RWPE1 (cell line): ENCODE measurements at places on chromosomes 5 and 9.

DNA sequence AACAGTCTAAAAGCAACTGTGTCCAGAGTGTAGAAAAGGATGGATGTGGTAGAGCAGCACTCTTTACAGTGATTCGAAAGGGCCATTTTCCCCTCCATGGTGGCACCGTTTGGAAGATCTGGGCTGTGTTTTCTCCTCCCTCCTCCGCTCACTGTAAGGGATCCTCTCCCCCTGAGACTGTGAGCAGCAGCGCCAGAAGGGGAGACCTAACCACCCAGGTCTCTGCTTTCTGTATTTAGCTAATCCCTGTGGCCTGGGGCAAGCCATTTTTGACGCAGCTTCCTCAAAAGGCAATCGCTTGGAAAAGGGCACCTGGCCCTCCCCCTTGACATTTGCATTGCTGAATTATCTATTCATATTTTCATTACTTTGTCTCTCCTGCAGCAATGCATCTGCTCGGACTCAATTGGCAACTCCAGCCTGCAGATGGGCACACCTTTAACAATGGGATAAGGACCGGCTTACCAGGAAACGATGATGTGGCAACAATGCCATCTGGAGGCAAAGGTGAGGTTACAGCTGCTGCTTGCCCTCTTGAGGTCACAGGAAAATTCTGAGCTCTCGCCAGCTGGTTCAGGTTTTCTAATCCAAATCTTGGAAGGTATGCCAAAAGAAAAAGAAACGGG lies 244.3 kb upstream of the WWC1 start:
- DNase-seq = peak; percentile 88

DNA sequence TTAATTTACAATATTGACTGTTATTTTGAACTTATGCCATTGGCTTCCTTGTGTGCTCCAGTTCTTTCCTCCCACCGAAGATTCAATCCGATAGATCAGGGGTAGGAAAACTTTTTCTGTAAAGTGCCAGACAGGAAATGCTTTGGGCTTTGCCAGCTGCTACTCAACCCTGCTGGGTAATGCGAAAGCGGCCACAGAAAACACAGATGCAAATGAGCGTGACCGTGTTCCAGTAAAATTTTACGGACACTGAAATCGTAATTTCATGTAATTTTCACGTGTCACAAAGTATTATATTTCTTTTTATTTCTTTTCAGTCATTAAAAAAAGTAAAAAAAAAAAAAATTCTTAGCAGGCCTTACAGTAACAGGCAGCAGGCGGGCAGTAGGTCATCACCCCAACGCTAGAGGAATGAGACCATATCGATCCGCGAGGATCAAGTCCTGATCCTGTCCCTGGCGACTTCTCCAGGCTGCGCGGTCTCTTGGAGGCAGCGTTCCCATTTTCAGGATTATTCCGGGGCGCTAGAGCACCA lies 599 bp downstream of the NMRK1 start:
- peak; percentile 45 for DNase-seq

GRCh38 chr5:1536322-1536845 lies 12.6 kb upstream of the LPCAT1 start:
- peak; percentile 45 for DNase-seq

GRCh38 chr5:89265511-89266179 lies 382.7 kb upstream of the MEF2C start:
- DNase-seq = no peak

DNA sequence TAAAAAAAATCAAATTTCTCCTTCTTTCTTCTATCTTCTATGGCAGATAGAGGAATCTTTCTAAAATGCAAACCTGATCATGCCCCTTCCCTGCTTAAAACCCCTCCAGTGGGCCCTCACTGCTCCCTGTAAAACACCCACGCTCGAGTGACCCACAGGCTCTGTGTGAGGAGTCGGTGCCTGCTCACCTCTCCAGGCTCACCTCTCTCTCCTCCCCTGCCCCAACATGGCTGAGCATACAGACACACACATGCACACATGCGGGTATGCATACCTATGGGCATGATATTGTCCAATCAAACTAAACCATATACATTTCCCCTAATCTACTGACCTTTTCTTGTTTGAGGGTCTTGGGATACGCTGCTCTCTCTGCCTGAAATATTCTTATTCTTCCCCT lies 40.8 kb upstream of the COL15A1 start:
- no peak for DNase-seq
